Uterus (tissue), 4 donors: ENCODE measurements at places on chromosomes 1 and 21. TPM values are rescaled to one million over a fixed set of nuclear protein-coding genes. Genes with fewer than 3 reads are reported as not detected.

DNA sequence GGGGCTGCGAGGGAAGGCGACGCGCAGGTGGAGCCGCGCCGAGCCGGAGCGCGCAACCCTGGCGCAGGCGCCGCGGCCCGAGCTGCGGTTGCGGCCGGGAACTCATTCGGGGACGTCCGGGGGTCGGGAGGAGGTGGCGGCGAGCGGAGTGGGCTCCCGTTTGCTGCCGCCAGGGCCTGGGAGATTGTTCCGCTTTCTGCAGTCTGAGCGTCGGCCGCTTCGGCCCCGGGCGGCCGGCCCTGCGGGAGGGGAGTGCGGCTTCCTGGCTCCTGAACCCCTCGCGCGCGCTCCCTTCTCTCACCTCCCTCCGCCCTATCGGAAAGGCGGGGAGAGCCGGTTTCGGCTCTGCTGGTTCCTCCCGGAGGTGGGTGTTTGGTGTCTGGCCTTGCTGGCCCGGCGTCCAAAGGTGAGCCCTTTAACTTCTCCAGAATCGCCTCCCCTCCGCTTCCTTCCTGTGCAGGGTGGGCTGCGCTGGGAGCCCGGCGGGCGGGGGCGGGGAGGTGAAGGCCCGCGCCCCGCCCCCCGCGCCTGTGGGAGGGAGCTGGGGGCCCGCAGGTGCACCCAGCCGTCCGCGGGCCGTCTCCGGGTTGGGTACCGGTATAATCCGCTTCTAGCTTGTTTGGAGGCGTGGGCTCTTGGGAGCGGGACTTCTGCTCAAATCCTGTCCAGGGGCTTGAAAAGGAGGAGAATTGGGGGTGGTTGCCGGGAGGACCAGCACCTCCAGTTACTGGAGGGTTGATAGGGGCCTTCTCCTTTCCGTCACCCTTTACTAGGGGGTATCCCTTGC is 683 bp downstream of the LRRC8D start:
- DNase-seq = no peak

CLDN17 gene
- total RNA-seq = not detected

GRCh38 chr1:74396933-74397332 is 115.5 kb downstream of the LRRC53 start:
- DNase-seq = peak; percentile 55

RHCE gene
- total RNA-seq = not detected

- DNase-seq = no peak
These were observed 42.3 kb upstream of the RUNX3 start for GRCh38 chr1:24972221-24972914.

CELA2A gene
- total RNA-seq = not detected

DNA sequence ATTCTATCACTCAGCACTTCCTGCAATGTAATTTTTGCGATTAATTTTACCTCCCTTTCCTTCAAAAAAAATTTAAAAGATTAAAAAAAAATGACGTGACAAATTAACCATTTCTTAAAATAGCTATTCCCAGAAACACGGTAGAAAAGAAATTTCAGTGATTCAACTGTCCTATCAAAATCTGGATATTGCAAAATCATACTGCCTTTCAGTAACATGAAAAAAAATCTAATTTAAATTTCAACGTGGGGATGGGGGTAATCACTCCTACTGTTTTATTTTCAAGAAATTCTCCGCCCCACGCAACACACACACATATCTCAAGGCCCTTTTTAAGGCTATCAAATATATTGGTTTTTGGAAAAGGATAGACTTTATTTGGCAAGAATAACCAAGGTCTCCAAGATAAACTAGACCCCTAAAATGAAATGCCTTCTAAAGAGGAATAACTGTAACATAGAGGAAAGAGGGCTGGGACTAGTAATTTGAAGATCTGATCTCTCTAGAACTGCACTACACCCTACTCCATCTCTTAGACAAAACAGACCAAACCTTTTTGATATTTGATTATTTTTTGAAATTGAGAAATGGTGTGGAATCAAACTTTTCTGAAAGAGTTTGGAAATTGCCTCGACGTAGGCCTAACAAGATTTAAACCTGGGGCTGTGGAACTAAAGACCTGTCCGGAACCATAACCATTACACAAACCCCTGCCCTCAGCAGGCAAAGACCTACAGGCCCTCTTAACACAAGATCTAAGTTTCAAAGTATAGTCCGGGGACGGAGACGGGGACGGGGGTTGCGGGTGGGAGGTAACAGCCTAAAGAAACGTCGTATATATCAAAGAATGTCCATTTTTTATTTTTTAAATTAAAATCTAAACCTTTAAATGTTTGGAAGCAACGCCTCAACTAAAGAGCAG is 941 bp downstream of the ARNT start:
- DNase-seq = no peak

- no peak for DNase-seq
These were observed 18.4 kb upstream of the RPL11 start for GRCh38 chr1:23673086-23673813.

C8B gene
- total RNA-seq = not detected

DNA sequence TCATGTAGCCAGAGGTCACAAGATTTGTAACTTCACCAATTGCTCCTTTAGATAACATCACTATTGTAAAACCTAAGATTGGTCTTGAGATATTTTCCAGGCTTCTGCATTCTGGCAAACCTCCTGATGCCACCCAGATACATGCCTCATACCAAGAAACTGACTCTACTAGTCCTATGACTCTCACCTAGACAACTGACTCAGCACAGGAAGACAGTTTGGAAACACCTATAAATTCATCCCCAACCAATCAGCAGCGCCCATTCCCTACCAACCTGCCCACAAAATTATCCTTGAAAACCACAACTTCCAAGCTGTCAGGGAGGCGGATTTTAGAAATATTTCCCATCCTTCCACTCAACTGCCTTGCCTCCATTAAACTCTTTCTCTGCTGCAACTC is 2.6 kb downstream of the NME7 start:
- no peak for DNase-seq

GRCh38 chr1:14340002-14340785 is 258.3 kb upstream of the KAZN start:
- DNase-seq = no peak

CFAP410 gene
- total RNA-seq = 27.6 TPM

DNA sequence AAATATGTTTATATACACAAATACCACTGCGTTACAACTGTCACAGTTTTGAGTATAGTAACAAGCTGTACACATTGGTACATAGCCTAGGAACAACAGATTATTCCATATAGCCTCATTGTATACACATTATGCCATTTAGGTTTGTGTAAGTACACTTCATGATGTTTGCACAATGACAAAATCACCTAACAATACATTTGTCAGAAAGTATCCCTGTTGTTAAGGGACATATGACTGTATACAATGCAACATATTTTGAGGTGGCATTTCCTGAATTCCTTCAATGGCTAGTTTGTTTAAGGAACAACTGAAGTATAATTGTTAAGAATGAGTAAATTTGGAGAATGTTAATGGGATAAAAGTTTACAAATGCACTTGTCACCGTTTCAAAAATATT is 19.0 kb downstream of the PLPPR5 start:
- no peak for DNase-seq

DNA sequence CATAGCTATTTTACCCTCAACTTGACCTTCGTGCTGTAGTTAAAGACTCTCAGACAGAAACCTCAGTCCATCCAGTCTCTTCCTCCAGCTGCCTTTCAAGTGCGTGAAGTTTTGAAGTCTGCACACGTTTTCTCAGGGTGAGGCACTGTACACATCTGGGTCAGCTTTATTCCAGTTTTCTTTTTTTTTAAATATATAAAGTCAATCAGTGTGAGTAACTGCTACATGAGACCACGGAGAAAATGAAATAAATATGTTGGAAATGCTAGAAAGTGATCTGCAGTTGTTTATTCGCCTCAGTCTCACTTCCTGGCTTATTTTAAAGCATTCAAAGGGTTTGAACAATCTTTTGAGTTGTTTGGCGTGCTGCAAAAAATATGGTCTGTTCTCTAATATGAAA is 135.7 kb downstream of the ROR1 start:
- DNase-seq = no peak

DNA sequence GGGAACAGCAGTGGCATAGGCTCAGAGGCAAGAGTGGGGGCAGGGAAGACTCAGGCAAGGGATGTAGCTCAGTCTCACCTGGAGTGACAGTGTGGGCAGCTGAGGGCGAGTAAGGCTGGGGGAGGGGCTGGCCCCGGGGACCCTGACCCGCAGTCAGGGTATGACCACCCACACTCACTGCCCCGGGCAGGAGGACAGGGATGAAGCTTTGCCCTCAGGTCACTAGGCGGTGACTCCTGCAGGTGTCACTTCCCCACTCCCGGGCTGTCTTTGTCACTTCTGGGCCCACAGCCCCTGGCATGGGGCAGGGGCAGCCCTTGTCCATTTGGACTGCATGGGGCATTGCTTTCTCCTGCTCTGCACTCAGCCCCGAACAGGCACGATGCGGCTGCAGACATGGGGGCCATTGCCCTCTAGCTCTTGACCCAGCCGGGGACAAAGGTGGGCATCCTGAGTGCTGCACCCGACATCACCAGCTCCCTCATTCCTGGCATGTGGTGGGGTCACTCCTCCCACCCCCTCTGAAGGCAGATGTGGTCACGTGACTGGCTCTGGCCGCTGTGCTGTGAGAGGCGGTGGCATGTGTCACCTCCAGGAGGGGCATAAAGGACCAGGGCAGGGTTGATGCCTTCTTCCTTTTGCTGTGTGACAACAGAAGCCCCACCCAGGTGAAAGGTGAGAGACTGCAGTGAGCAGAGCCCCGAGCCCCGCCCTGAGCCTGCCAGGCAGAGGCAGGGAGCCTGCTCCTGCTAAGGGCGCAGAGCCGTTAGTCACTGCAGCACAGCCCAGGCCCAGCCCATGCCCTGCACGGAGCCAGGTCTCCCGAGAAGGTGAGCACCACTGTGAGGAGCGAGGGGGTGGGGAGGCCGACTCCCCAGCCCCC is 66.0 kb downstream of the MATN1 start:
- no peak for DNase-seq

DNA sequence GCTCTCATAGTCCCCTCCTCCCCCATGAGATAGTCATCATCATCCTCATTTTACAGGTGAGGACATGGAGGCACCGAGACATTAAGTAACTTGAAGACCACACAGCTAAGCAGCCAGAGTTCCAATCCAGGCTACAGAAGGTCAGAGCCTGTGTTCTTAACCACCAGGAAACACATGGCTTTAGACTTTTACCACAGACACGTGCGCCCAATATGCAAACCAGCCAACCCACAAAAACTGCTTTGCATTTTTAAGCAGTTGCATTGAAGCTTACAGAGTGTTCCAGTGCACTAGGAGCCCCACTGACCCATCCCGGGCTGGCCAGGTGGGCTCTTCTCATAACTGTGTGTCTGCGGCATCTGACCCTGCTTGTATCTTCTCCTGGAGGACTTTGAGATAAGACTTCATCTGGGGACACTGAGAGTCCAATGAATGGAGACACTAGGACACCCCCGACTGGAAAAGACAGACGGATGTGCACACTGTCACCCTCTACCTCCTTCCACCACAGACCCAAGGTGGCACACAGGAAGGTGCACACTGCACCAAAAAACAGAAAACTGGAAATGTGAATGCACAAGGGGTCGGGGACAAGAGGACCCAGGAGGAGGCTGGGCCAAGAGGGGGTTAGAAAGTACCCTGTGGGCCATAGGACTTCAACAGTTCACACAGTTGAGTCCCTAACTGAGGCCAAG is 56.4 kb downstream of the ETS2 start:
- DNase-seq = no peak

DNA sequence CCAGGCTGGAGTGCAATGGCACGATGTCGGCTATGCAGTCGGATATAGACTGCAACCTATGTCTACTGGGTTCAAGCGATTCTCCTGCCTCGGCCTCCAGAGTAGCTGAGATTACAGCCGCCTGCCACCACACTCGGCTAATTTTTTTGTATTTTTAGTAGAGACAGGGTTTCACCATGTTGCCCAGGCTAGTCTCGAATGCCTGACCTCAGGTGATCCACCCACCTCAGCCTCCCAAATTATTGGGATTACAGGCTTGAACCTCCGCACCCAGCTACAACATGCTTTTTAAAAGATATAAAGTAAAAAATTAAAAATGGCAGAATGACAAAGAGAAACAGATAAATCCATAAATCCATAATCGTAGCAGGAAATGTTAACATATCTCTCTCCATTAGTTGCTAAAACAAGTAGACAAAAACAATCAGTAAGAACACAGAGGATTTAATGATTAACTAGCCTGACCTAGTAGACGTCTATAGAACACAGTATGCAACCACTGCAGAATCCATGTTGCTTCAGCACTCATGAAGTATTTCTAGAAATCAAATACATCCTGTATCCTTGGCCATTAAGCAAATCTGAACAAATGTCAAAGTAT is 59.9 kb upstream of the SPOCD1 start:
- DNase-seq = no peak

SMIM34 gene
- total RNA-seq = not detected

DNA sequence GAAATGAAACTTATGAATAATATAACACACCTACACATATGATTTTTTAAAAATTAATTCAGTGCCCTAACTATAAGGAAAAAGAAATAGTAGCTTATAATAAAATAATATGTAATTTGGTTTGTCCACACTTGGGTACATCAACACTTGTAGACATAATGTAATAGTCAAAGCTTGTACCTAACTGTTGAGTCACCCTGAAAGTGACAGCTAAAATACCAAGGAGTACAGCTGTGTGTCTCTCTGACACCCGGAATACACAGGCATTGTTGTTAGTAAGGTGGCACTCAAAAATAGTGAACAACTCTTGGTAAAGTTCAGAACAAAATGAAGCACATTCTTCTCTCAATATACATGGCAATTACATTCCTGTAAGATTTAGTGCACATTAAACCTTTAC is 243.4 kb downstream of the TRABD2B start:
- DNase-seq = no peak

- DNase-seq = peak; percentile 33
These were observed 27.3 kb upstream of the ZNF362 start for GRCh38 chr1:33228935-33229487.

ASCL5 gene
- not detected for total RNA-seq

GRCh38 chr1:63817152-63817667 is 43.4 kb downstream of the ROR1 start:
- no peak for DNase-seq
